ENCODE measurements at places on chromosomes 5 and 9. TPM values are rescaled to one million over a fixed set of nuclear protein-coding genes. Genes with fewer than 3 reads are reported as not detected.

GRCh38 chr9:126650404-126651341 is 36.9 kb downstream of the LMX1B start:
- H3K27ac ChIP-seq = no peak overlapping the region
- H3K4me3 ChIP-seq = no peak overlapping the region
- H3K4me1 ChIP-seq = no peaks in the 10 kb centered on the region
- no peaks in the 10 kb centered on the region for H3K27me3 ChIP-seq
- H3K36me3 ChIP-seq = no peaks in the 10 kb centered on the region
- no peak for DNase-seq

DNA sequence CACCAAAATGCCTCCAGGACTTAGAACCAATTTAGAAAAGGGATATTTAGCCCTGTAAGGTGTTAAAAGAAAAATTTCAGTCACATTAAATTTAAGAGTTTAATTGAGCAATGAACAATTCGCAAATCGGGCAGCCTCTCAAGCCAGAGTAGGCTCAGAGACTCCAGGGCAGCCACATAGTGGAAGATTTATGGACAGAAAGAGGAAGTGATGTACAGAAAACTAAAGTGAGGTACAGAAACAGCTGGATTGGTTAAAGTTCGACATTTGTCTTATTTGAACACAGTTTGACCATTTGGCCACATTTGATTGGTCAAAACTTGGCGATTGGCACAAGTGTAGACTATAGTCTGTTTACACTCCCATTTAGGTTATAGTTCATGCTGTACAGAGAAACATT is 525.9 kb upstream of the ZNF608 start:
- no peaks in the 10 kb centered on the region for H3K27me3 ChIP-seq
- DNase-seq = no peak
- no peaks in the 10 kb centered on the region for H3K36me3 ChIP-seq

DNA sequence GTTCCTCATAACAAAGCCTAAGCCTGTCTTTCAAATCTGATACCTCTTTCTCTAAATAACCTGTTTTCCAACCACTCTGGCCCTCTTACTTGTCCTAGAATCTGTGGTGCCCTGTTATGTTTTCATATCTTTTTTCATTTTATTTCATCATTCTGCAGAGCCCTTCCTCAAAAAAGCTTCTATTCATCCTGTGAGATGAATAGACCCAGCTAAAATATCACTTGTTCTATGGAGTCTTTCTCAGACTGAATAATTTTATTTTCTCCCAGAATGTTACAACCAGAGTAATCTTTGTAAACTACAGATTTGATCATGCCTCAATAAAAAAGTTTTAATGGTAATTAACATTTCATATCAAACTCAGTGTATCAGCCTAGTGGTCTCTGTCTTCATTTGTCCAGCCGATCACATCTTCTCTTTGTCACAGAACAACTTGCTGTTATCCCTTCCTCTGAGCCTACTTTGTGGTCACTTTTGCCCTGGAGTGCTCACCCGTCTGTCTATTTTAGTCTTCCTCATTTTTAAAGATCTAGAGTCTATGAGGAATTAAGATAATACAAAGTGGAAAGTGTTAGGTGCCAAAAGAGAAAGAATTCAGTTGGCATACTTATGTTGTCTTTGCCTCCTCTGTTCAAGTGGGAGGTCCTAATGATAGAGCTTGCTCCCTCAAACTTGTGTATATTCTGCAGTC is 77.8 kb downstream of the ZCCHC7 start:
- no peak overlapping the region for H3K4me3 ChIP-seq
- no peak for DNase-seq
- H3K4me1 ChIP-seq = peaks cover 5% of the 10 kb centered on the region
- H3K27me3 ChIP-seq = no peaks in the 10 kb centered on the region
- H3K36me3 ChIP-seq = no peaks in the 10 kb centered on the region

HBEGF gene
- total RNA-seq = 12.1 TPM

FIBCD1 gene
- not detected for total RNA-seq

Measured in thyroid gland (tissue), 4 donors.